ENCODE measurements at places on chromosomes 16 and 17.

GRCh38 chr16:3730161-3731125 lies 13.1 kb upstream of the TRAP1 start:
- DNase-seq = peak; percentile 34

DNA sequence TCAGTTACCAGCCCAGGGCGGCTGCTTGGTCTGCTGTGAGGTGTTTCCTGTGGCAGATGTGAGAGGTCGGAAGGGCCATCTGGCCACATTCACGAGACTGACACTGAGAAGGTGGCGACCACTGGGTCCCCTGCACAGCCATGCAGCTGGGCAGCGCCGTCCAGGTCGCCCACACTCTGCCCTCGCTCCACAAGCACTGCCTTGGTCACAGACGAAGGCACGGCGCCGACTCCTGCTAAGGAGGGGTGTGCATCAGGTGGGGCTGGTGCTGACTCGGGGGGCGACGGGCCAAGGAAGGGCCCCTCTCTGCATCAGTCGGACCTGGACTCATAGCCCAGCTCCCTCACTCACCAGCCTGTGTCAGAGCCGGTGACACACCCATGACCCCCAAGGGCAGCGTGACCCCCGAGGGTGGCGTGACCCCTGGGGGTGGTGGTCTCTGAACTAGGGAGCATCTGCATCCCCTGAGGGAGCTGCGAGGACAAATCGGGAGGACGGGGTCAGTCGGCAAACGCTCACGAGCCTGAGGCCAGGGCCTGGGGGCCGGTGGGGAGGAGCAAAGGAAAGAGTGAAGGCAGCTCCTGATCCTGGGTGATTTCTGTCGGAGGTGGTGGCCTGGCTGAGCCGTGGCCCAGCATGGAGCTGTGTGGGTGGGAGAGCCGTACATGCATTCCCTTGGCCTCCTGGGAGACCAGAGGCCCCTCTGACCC lies 30.4 kb downstream of the NME3 start:
- DNase-seq = peak; percentile 55

DNA sequence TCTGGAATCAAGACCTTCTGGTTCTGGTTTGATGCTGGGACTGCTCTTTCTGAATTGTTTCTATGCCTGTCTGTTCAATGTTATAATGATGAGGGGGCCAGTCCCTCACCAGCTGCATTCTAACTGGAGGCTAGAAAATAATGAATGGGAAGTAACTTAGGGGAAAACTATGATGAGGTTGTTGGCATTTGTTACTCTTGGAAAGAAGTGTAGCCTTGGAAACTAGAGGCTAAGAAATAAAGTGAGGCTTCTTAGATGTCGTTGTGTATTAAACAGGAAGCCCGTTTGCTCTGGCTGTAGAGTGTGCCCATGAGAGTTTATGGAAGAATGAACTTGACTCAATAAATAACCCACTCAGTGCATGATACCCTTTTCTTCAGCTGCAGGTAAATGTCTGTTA lies 140.8 kb downstream of the PRKCA start:
- DNase-seq = no peak

DNA sequence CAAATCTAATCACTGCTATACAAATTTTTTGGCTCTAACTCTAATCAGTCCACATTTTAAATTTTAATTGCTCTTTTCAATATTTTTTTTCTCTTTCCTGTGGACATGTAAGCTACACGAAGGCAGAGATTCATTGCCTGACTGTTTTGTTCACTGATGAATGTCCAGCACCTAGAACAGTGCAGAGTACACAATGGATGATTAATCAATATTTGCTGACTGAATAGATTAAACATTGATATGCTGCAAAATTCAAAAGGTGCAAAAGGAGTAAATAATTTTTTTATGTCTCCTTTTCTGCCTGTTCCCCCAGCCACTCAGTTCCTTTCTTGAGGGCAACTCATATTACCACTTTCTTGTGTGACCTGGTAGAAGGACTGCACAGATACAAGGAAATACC lies 32.8 kb downstream of the SCNN1B start:
- no peak for DNase-seq

DNA sequence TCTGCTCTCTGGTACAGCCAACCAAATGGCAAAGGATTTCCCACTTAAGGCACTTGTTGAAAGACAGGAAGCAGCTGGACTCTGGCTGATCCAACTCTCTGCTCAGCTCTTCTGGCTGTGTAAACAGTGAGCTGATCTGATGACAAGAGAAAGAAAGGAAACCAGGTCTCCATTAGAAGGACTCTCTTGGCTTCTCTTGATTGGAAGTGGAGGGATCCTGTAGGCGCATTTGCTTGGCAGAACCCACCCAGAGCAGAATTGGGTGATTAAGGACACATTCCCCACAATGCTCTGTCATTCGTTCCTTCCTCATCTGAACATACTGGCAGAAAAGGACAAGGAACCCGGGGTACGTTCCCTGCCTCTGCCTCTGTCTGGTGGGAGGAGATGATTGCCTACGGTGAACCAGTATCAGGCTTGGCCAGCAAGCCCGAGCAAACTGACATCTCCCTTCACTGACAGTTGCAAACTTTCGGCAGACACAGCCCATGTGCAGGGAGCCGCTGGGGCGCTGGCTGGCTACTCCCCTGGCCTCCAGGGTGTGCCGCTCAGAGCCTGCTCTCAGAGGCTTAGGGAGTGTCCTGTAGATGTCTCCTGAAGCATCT lies 29.1 kb downstream of the LDHD start:
- DNase-seq = no peak

GRCh38 chr17:67620088-67620487 lies 97.6 kb upstream of the NOL11 start:
- no peak for DNase-seq

DNA sequence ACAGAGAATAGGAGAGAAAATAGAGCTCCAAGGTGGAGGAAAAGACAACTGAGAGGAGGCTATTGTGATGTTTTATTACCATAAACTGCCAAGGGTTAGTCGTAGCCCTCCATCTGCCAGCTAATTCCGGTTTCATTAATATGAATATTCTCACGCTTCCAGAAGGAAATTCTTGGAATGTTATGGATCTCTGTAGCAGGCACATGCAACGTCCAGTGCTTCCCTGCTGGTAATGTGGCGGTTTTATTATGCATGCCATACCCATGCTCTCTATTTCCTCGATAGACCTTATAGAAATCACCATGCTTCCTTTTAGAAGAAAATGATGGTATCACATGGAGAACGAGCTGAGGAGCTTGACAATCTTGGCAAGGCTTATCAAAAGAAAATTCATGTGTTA lies 463.6 kb downstream of the MAF start:
- no peak for DNase-seq

DNA sequence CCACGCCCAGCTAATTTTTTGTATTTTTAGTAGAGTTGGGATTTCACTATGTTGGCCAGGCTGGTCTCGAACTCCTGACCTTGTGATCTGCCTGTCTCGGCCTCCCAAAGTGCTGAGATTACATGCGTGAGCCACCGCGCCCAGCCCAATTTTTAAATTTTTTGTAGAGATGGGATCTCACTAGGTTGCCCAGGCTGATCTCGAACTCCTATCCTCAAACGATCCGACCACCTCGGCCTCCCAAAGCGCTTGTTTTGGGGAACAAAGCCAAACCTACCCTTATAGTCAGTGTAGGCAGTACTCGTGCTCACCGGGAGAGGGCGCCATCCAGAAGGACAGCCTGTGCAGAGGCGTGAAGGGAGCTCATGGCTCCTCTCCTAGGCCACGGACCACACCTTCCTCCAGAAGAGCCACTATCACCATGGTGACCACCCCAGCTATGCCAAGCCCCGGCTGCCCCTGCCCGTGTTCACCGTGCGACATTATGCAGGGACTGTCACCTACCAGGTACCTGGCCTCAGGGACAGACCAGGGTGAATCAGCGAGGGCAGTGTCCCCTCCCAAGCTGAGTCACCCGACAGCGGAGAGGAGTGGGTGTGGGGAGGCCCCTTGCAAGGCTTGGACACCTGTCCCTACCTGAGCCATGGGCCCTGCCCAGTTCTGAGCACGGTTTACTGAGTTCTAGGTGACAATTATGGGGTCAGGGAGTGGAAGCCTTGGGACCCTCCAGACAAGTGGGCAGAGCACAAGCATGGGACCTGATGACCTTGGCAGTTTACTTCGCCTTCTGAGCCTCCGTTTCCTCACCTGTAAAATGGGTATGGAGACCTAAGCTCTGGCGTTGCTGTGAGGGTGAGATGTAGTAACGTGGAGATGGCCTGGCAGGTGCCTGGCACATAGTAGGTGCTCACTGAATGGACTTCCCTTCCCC lies 13.7 kb downstream of the MYO15B start:
- peak; percentile 95 for DNase-seq

- DNase-seq = no peak
Observed at GRCh38 chr16:1036166-1036565, 36.4 kb upstream of the SSTR5 start.

DNA sequence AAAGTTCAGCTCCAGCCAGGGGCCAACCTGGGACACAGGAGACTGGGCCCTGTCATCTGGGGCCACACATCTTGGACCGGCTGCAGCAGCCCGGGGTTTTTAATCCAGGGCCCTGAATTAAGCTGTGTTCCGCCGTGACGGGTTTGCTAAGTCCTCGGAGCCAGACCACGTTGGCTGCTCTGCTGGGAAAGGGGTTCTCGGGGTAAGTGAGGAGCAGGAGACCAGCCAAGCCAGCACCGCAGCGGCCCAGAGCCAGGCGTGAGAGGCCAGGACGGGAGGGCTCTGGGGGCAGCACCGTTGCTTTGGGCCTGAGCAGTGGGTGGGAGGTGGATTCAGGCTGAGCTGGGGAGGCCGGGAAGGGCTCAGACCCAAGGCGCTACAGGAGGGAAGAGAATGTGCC lies 31.3 kb upstream of the CBX4 start:
- no peak for DNase-seq

DNA sequence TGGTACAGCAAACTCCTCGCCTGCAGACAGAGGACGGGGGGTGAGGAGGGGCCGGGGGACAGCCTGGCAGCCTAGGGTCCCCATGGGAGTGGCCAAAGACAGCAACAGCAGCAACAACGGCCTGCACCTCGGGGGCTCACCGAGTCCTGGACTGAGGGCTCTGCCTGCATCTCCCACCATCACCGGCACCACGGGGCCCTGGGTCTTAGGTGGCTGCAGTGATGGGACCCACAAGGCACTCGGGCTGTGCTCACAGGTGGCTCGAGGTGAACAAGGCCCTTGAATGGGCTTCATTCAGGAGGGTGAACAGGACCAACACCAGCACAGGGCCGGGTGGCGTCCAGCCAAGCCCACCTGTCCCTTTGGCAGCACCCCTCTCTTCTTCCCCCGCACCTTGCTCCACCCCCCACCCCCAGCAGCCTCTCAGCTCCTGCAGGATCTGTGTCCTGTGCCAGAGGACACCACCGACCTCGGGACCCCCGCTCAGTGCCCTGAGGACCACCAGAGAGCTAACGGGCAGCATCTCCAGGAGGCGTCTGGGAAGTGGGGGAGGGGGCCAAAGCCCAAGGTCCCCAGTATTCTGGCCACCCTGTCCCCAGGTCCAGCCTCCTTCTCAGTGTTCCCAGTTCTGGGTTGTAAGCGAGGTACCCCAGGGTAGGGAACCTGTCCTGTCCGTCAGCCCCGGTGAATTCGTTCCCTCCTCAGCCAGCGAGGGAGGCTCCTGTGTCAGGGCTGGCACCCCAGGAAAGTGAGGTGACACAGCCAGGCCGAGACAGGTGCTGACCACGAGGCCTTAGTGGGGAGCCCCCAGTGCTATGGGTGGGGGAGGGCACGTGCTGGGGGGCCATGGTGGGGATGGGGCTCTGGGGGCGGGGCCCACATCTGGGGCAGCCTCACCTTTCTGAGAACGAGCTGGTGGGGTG lies 94.3 kb downstream of the TBC1D16 start:
- DNase-seq = peak; percentile 41

GRCh38 chr16:70757183-70757582 lies 43.8 kb downstream of the VAC14 start:
- DNase-seq = no peak

DNA sequence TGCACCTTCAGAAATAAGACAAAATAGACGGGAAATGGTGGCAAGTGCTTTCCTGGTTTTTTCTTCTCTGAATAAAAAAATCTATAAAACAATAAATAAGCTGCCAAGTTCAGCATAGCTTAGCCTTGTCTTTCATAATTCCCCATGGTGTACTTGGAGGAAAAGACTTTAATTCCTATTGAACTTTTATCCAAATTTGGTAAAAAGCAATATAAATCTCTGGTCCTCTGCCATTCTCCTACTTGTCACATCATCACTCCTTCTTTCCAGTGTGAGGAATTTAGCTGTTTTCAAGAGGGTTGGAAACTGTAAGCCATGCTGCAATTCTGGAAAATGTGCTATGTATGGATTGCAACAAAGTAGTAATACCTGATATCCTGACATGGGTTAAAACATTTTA lies 551.8 kb upstream of the KIF2B start:
- DNase-seq = no peak

DNA sequence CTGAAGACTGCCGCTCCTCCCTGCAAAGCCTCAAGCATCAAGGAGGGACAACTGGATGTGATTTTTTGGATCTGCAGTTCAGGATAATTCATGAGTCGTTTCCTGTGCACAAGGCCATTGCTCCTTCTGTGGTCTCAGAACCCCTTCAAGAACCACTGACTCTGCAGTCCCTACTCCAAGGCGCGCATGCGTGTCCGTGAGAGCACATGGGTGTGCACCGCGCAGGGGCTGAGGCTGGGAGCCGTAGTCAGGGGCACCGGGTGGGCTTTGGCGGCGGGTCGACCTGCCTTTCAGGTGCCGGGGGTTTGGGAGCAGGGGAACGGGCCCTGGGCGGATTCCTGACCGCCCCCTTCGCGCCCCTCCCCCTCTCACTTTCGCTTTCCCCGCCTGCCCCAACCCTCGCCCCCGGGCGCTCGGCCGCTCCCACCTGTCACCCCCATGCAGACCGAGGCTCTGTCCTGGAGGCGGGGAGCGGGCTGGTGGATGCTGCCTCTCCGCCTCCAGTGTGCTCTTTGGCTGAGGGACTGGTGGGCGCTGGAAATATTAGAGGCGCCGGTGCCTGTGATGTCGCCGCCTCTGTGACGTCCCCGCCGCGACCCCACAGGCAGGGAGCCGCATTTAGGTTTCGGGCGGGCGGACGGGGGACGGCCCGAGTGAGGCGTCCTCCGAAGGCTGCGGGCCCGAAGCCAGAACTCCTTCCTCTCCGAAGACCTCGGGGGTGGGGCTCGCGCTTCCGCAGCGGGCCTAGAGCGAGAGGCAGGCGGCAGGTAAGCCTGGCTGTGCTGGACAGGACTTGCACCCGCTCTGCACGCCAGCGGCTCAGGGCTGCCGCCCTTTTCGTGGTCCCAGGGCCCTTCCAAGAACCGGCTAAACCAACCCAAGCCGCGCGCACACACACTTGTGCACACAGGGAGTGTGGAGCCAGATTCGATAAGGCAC lies at the start of gene SPATA32:
Gene SPATA32, minus strand, starts transcription at position 518 of the 939 bp plus-strand sequence. Its CDS starts 78 bp downstream, at position 440.
- DNase-seq = peak; percentile 92

DNA sequence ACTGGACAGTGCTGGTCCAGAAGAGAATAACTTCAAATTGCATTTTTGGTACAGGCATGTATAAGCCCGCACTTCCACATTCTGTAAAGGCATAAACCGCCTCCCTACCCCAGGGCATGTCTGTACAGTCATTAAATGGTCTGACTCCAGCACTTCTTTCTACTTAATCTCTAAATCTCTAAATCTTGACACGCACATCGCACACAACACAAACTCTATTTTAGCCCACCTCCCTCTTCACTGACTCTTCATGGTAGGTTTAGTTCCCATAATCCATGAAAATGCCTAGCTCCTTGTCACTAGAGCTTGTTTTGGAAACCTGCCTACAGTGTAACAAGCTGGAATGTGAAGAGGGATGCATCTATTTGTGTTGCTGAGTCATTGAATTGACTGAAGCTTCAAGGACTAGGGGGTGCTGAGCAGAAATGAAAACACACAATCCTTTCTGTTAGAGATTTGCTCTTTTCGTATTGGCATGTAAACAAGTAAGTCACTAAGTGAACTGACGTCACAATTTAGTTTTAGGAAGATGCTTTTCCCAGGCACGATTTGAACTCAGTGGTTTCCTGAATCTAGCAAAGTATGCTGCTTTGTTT lies 1.6 kb upstream of the DUSP14 start:
- peak; percentile 62 for DNase-seq

Data from H7 (cell line).